Cortex of kidney (tissue), 1 donor: ENCODE measurements at places on chromosomes 11 and 22.

- no peak for DNase-seq
These were observed 22.8 kb downstream of the MYH9 start for GRCh38 chr22:36365020-36365411.

DNA sequence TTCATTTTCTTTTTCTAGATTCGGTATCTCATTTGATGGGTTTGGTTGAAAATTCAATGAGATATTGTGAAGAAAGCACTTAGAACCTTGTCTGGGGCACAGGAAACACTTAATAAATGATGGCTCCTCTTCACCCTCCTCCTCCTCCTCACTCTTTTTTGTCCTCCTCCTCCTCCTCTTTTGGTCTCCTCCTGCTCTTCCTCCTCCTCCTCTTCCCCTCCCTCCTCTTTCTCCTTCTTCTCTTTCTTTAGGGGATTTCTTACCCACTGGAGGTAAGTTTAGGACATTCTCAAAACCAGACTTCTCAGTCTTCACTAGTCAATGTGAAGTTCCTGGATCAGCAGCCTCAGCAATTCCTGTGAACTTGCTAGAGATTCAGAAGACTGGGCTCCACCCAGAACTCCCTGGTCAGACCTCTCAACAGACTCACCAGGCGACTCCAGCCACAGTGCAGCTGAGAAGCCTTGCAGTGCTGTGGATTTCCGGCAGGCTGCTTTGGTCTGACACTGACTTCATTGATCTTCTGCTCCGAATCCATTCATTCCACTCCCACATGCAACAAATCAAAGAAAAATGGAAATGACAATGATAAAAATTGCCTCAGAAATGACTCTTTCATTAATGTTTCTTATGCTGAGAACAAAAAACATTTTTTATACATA lies 368.6 kb upstream of the B3GAT1 start:
- DNase-seq: no peak

GRCh38 chr11:95104856-95105255 lies 15.2 kb downstream of the ENDOD1 start:
- DNase-seq: no peak

DNA sequence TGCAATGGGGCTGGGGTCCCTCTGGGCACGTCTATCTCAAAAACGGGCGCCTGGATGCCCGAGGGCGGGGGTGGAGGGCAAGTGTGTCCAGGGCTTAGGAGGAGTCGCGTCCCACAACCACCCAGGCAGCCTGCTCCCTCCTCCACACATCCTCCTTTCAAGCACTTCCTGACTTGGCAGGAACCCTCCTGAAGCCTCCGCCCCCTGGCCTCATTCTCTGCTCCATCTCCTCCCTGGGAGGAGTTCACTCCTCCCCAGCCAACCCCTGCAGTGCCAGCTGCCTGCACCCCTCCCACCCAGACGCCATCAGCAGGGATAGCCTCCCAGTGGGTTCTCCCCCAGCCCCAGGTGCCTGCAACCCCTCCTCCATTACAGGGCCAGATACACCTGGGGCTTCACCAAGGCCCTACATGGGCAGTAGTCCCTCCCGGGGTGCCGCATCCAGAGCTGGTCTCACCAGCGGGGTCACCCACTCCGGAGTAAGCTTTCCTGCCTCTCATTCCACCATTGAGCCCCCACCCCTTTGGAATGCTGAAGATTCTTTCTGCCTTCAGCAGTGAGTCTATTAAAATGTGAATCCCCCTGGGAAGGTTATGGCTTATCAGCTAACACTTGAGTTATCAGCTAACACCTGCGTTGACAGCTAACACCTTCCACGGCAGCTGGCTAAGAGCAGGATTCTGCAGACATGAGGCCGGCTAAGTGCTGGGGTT lies 24.4 kb downstream of the RTN4R start:
- no peak for DNase-seq

DNA sequence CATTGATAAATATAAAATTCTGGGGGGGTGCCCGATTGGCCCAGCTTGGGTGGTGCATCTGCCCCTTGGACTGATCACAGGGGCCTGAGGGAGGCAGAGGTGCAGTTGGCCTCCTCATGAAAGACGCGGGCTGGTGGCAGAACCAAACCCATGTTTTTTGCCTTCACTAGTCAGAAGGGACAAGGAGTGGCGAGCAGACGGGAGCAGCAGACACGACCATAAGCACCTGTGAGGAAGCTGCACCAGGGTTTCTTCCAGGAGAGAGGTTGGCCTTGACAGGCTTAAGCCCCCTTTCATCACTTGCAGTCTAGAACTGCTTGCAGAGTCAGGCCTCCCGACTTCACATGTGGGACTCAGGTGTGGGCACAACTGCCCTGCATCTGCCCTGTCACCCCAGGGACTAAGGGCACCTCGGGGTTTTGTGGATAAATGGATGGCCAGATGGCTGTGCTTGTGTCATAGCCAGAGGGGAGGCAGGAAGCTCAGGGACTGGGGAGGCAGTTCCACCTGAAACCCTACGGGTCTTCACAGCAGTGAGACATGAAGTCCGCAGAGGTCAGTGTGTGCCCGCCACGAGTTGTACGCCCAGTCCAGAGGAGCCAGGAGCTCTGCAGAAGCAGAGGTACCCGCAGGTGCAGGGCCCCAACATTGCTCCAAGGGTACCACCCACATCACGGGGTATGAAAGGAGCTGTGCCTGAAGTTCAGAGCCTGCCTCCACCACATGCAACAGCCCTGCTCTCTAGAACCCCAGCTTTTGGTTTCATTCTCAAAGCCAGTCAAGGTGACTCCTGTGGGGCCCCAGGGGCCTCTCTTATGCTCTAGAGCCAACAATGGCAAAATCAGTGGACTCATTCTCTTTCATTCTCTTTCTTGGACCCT lies 18.2 kb upstream of the SYT13 start:
- no peak for DNase-seq

- no peak for DNase-seq
These were observed 39.6 kb downstream of the BCR start for GRCh38 chr22:23219822-23220484.

DNA sequence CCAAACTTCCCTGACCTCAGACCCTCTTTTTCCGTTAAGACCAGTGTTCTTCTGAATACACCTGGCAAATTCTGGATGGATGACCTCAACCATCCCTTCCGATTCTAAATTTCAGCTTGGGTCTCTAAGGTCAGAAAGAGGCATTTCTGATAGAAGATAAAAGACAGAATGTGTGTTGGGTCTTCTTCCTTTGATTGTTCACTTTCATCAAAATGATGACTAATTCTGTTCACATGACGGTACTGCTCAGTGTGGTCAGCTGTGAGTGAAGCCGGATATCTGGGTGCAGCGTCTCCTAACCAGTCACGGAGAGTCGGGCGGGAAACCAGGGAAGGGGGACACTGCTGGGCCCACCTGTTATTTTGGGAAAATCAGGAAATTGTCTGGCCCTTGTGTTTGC lies 151.6 kb upstream of the NAV2 start:
- no peak for DNase-seq

DNA sequence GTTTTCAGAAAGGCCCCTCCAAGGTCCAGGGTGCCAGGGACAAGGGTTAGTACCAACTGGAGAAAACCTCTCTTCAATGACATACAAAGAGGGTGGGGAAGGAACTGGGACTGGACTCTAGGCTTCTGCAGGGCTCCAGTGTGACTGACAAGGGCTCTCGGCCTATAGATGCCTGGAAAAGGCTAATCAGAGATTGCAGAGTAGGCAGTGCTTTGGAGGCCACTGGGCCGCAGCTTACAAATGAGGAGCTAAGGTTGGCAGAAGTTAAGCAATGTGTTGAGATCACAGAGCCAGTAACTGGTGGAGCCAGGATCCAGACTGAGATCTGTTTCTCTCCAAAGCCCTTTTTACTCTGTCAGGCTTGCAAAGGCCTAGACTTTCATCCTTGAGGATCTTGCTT lies 7.4 kb upstream of the DGKZ start:
- no peak for DNase-seq

- no peak for DNase-seq
These were observed 2.0 kb downstream of the FBLN1 start for GRCh38 chr22:45504373-45505341.

DNA sequence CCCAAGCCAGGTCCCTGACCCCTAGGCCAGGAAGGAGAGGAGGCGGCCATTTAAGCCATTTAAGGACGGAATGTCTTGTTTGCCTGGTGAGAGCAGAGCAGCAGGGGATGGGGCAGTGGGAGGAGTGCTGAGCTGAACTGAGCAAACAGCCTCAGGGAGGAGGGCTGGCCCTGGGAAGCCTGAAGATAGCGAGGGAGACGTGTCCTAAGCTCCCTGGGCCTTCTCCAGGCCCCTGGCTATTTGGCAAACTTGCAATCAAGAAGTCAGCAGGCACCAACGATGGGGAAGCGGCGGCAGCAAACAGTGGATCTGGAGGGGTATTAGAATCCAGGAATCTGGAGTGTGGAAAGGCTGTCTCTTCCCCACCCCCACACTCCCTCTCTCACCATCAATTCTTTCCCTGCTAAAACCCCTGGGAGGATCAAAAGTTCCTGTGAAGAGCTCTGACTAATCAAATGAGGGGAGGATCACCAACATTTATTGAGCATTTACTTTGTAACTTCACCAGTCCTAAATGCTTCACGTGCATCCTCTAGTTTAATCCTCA lies 8.8 kb downstream of the BCL9L start:
- DNase-seq: no peak

- DNase-seq: no peak
These were observed 2.0 kb downstream of the IGSF22 start for GRCh38 chr11:18723991-18724390.

GRCh38 chr22:50271519-50271970 lies 1.4 kb upstream of the MAPK11 start:
- DNase-seq: no peak

DNA sequence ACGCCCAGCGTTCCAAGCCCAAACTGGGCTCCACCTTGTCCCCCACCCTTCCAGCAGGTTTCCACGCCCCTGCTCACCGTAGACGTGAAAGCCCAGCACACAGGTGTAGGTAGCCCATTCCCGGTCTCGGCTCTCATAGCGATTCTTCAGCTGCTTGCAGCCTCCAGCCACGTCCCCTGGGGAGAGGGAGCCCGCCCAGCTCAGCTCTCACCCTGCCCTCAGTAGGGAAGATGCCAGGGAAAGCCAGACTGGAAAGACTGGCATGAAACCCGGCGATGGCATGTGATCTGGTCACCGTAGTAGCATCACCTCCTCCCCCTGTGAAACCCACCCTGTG lies 1.4 kb upstream of the MTA2 start:
- DNase-seq: no peak

GRCh38 chr11:123479048-123479837 lies 49.2 kb downstream of the GRAMD1B start:
- DNase-seq: no peak

- no peak for DNase-seq
These were observed 41.7 kb upstream of the AQP11 start for GRCh38 chr11:77547863-77548551.

GRCh38 chr11:18308242-18308641 lies 13.7 kb downstream of the HPS5 start:
- DNase-seq: no peak

- no peak for DNase-seq
These were observed 7.8 kb downstream of the PPP6R3 start for GRCh38 chr11:68468217-68468828.
